Inflammatory macrophage treated with lipopolysaccharide for 1 hour (primary cell): ENCODE measurements at places on chromosomes 13 and 19.

GRCh38 chr19:51311351-51312257, at the start of gene IGLON5:
TSS of gene IGLON5 (plus strand) at chr19:51311644. CDS start at chr19:51311848, 204 bp downstream.
- DNase-seq = no peak

GRCh38 chr13:24651718-24652345, 28.4 kb upstream of the ATP12A start:
- DNase-seq = no peak

DNA sequence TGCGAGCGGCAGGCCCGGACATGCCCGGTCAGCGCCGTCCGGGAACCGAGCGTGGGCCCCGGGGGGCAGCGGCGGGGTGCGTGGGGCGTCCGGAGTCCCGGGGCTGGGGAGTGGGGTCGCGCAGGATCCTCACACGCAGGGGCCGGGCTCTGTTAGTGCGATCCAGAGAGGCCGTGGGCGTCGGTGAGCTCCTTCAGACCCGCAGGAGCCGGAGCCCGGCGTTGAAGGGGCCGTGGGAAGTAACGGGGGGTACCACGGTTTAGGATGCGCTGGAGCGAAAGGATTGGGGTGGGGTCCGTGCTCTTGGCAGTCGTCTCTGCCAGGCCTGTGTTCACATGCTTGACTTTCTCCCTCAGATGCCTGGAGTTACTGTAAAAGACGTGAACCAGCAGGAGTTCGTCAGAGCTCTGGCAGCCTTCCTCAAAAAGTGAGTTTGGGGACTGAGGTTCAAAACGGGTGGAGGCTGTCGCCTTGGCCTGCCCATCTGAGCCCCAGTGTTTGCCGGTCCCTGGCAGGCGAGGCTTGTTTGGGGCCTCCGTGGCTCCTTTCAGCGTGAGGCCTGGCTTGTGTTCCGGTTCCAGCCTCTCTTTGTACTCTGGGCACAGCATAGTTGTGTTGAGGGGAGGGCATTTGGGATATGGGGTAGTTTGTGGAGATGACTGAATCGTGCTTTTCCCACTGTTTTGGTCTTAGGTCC, 512 bp downstream of the RPS19 start:
- no peak for DNase-seq

- DNase-seq = no peak
Measured at GRCh38 chr19:46866407-46867136, 5.8 kb downstream of the ARHGAP35 start.

DNA sequence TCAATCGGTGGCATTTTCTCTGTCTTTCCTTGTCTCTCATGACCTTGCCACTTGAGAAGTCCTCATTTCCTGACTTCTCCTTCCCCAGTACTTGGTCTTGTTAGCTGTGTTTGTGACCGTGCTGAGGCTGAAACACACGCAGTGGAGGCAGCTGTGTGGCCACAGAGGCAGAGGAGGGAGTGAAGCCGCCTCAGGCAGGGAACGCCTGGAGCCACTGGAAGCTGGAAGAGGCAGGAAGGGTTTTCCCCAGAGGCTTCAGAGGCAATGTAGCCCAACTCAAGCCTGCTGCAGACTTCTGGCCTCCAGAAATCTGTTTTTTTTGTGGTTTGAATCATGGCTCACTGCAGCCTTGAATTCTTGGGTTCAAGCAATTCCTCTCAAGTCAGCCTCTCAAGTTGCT, 29.2 kb upstream of the ARGLU1 start:
- DNase-seq = no peak

GRCh38 chr13:99045396-99045795, 67.5 kb upstream of the DOCK9 start:
- DNase-seq = no peak

GRCh38 chr19:6061376-6062130, 48.7 kb downstream of the RFX2 start:
- no peak for DNase-seq

DNA sequence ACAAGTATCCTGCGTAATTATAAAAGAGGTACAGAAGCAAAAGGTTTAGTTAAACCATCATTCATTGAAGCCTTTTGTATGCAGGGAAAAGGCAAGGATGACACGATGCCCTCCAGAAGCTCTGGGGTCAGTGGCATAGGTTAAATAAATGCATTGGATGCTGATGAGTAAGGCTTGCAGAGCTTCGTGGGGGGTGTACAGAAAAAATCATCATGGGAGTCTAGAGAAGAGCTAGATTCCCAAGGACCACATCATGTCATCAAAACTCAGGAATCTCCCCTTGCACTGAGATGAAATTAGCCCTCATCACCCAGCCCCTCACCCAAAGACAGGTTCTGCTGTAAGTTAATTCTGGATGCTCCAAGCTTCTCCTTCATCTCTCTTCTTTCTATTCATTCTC, 8.3 kb downstream of the FPR1 start:
- DNase-seq = no peak

GRCh38 chr13:96710166-96710862, 284.0 kb downstream of the OXGR1 start:
- no peak for DNase-seq

DNA sequence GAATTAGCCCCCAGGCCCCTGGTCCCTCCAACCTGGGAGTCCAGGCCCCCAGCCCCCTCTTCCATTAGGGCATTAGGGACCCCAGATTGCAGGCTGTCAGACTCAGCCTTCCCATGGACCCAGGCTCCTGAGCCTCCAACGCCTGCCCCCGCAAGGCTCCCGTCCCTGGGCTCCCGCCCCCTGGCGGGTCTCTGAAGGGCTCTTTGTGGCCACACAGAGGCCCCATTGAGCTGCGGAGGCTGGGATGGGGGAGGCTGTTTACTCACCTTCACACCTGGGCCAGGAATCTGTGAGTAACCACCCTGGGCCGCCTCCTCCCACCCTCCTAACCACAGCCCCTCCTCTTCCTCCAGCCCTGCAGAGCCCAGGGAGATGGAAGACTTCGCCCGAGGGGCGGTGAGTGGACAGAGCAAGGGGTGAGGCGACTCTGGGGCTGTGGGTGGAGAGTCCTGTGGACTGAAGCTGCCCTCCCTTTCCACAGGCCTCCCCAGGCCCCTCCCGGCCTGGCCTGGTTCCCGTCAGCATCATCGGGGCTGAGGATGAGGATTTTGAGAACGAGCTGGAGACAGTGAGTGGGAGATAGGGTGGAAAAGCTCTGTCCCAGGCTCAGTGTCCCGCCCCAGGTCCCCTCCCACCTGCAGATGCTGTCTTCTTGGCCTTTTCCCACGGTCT, 4.9 kb downstream of the ARHGEF1 start:
- no peak for DNase-seq

- peak; percentile 27 for DNase-seq
Measured at GRCh38 chr13:79423801-79424642, 18.0 kb upstream of the RBM26 start.

DNA sequence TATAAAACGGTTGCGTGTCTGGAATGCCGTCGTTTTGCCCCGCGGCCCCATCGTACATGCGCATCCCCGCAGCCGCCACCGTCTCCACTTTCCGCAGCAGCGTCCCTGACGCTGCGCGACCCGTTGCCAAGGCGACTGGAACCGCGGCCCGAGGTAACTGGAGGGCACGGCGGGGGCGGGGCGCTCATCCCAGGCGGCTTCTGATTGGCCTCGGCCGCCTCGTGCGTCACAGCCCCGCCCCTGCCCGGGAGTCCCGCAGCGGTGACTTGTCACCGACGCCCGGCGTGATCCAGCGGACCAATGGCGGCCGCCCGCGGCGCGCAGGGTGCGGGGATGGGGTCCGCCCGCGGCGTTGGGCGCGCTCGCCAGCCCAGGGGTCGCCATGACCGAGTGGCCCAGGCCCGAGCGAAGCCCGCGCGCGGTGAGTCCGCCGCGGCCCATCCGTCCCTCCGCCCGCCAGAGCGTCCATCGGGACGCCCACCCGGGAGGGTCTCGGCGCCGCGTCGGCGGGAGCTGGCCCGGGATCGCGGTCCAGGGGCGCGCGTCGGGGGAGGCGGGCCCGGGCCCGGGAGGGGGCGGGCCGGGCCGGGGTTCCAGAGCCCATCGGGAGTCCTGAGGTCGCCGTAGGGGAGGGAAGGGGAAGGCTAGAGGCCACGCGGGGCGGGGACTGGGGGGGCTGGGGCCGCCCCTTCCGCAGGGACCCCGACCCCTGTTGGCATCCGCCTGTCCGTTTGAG, at the start of gene ZSCAN1:
Gene ZSCAN1 (plus strand): TSS at position 285 of the 736 bp plus-strand sequence. CDS start 3,812 bp downstream, outside the sequence.
- peak; percentile 12 for DNase-seq

DNA sequence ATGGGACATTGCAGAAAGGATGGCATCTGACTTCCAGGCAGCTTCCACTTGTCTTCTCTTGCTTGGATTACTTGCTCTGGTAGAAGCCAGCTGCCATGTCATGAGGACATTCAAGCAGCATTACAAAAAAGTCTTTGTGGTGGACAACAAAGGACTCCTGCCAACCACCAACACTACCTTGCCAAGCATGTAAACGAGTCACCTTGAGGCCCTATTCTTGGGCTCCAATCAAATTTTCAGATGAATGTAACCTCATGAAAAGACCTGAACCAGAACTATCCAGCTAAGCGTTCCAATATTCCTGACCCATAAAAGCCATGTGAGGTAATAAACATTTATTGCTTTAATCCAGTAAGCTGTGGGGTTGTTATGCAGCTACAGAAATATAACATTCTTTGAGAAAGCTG, 12.5 kb downstream of the PROSER1 start:
- no peak for DNase-seq

DNA sequence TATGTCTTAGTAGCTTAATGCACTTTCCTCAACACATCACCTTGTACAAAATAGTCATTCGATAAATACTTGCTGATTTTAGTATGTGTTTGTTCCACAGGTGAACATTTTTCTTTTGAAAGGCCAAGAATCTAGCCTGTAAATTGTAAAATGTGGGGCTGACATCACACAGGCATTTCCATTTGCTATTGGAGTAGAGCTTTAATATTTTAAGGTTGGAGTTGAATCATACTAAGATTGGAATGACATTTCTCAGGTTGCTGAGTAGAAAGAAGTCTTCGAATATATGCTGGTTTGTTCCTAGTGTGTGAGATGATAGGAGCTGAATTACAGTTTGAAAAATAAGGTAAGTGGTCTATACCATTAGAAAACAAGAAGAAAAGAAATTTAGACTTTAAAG, 112.3 kb upstream of the FRY start:
- DNase-seq = no peak
